ENCODE measurements at places on chromosomes 4 and X.

- no peaks in the 10 kb centered on the region for H3K4me1 ChIP-seq
- no peak overlapping the region for H3K27ac ChIP-seq
- no peaks in the 10 kb centered on the region for H3K27me3 ChIP-seq
- no peak overlapping the region for H3K4me3 ChIP-seq
Observed at GRCh38 chrX:18278449-18278848, 57.8 kb upstream of the BEND2 start.

DNA sequence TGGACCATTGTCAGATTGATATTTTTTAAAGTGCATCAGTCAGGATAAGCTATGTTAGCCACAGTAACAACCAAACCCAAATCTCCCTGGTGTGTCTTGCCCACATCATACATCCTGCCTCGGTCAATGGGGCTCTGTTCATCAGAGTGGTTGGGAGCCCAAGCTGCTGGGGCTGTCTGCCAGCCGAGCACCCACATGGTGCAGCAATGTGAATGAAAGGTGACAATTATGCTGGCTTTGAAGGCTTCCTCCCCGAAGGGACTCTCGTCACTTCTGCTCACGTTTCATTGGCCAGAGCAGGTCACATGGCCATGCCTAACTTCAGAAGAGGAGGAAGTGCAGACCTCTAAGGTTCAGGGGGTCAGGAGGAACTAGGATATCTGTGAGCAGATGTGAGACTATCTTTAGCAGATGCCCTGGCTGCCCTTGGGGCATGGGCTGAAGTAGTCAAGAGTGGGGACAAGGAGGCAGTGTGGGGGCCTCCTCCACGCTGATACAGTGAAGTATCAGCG is 1.3 kb upstream of the JAKMIP1 start:
- H3K36me3 ChIP-seq, result no peaks in the 10 kb centered on the region
- peaks cover 6% of the 10 kb centered on the region for H3K4me1 ChIP-seq
- no peak for DNase-seq
- H3K4me3 ChIP-seq, result no peak overlapping the region

- no peaks in the 10 kb centered on the region for H3K4me1 ChIP-seq
Observed at GRCh38 chr4:184722798-184723197, 11.1 kb downstream of the CENPU start.

- no peaks in the 10 kb centered on the region for H3K27me3 ChIP-seq
- no peaks in the 10 kb centered on the region for H3K36me3 ChIP-seq
- H3K27ac ChIP-seq, result no peak overlapping the region
- no peak overlapping the region for H3K4me3 ChIP-seq
- H3K4me1 ChIP-seq, result no peaks in the 10 kb centered on the region
Observed at GRCh38 chrX:102835504-102836146, 101.4 kb upstream of the RAB40AL start.

DNA sequence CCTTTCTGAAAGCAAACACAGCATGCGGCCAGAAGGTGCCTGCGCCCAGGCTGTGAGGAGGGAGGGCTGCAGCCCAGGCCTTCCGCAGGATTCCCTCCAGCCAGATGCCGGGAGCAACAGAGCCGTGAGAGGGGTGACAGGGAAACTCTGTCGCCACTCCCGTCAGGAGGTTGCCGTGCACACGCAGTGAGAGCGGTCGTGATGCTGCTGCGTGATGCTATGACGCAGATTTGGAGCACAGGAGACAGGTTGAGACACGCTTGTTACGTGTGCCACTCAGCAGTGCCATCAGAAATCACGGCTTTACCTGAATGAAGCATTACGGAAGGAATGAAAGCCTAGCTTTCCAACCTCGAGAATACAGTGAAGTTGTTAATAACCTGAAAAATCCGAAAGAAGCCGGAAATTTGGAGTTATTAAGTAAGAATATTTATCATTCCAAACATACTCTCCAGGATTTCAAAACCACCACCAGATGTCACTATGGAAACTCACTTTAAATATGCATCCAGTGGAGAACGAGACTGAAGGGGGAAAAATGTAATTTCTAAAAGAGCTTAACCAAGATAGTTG is 54.4 kb downstream of the FAT1 start:
- DNase-seq, result no peak
- no peaks in the 10 kb centered on the region for H3K36me3 ChIP-seq
- H3K27me3 ChIP-seq, result no peaks in the 10 kb centered on the region
- H3K4me3 ChIP-seq, result no peak overlapping the region
- peaks cover 6% of the 10 kb centered on the region for H3K4me1 ChIP-seq

Data from gastrocnemius medialis (tissue), 4 donors.